ENCODE measurements at places on chromosomes 3 and 15. TPM values are rescaled to one million over a fixed set of nuclear protein-coding genes. Genes with fewer than 3 reads are reported as not detected.

FANCD2OS gene
- not detected for polyA plus RNA-seq

DNA sequence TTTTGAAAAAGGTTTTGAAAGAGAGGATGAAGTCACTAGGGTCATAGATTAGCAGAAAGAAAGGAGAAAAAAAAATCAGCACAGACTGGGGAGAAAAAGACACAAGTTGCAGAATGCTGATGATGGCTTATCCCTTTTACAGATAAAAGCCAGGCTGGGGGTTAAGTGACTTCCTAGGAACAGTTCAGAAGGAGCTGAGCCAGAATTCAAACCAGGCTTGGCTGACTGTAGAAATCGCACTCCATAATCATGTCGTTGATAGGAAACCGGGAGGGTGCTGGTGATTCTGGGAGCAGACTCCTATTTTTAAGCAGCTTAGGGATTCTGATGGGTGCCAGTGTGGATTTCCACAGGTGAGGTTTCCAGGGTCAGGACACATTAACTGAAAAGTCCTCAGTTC, 159.5 kb upstream of the BHLHE40 start:
- no peak for DNase-seq

DNA sequence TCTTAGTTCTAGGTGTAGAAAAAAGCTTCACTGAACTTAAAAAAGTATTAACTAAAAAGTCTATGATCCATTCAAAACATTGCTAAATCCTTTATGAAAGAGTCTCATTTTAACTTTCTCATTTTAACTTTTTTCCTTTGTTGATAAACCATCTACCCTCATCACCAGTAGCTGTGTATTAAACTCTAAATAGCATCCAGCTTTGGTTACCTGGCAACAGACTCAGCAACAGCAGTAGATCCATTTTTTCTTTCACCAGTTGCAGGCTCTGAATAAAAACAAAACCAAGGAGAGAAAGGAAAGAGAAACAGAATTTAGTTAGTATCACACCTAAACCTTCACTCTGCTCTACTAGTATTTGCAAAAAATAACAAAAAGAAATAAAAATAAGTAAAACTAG, 51.6 kb downstream of the TP53BP1 start:
- no peak for DNase-seq

SLITRK3 gene
- 0.29 TPM for polyA plus RNA-seq

- DNase-seq = no peak
These were observed 570 bp downstream of the SACM1L start for GRCh38 chr3:45689787-45690145.

DNA sequence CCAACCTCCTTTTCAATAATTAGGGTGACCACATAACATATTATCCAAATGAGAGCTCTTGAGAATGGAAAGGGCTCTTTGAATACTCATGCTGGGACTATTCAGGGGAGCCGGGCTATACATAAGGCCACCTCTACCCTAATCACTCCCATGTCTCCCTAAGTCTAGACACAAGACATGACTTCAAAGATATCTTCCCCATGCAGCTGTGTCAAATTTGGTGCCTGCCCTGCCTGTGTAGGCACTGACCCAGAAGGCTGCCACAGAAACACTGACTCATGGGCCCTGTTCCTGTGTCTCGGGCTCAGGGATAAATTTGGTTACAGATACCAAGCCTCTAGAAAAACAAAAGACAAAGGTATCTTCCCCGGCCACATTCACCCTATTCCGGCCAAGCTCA, 70.3 kb downstream of the MYLK start:
- no peak for DNase-seq

DNA sequence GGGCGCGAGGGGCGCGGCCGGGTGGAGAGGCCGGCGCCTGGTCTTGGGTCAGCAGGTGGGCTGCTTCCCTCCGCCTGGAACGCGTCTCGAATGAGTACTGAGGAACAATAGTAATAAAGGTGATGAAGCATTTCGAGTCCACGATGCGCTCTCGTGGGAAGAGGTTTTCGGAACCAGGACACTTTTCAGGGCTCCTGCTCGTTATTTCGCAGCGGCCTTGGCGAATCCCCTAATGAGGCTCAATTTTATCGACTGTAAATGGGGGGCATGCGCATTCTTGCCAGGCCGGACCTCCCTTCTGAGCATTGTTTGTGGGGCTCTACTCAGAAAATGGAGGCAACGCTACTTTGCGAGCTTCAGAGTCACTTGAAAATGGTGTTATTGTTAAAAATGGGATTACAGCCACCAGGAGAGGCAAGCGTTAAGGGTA, 1.2 kb downstream of the NR2C2 start:
- DNase-seq = no peak

DNA sequence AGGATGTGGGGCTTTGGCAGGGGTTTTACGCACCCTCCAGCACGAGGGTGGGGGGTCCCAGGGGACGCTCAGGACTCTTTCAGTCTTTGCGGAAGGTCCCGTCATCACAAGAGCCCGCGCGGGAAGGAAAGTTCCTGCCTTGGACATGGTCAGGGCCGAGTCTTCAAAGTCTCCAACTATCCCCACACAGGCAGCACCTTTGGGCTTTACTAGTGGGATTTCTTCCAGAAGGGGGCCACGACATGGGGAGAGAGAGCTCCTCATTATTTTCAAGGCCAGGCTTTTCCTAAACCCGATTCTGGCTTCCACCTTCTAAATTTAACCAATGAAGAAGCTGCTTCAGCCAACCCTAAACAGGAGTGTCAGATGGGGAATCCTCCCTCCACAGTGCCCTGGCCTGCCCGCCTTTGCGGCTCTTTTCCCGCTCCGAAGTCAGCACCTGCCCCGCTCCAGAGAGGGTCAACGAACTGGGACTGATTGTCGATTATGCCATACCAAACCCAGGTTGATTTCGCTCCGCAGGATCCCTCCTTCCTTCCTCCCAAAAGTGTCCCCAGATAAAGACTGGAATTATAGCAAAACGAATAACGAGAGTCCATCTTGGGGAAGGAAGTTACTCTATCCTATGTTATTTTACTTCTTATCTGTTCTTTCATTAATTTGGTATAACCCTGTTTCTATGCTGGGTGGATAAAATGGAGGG, 11.0 kb downstream of the SHOX2 start:
- DNase-seq = peak; percentile 21

GRCh38 chr3:99434190-99434589, 204.2 kb upstream of the COL8A1 start:
- DNase-seq = no peak

GRCh38 chr3:120623727-120624093, 27.6 kb downstream of the NDUFB4 start:
- no peak for DNase-seq

GRCh38 chr3:182214416-182214815, 502.7 kb downstream of the SOX2 start:
- peak; percentile 33 for DNase-seq

KCNAB1 gene
- 1.6 TPM for polyA plus RNA-seq

DNA sequence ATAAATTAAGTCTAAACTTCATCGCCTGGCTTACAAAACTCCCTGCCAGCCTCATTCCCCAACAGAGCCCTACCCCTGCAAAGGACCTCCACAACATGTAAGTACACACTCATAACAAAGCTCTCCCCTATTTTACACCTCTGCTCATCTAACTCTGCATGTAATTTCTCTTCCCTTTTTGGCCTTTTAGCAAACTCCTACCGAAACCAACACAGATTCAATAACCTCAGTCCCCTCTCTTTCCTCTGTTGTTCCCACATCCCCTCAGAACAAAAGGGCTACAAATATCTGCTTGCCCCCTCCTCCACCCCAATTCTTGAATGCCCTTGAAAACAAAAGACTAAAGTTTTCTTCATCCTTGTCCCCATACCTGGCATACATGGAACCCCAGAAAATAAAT, 662 bp downstream of the UBL7 start:
- no peak for DNase-seq

Measured in right cardiac atrium (tissue), 5 donors.